ENCODE measurements at places on chromosomes 2 and 18. TPM values are rescaled to one million over a fixed set of nuclear protein-coding genes. Genes with fewer than 3 reads are reported as not detected.

GRCh38 chr2:161412346-161412745, 3.8 kb upstream of the TBR1 start:
- DNase-seq: no peak

The LRRTM1 gene
- polyA plus RNA-seq: not detected

The TUBA3E gene
- polyA plus RNA-seq: not detected

The CNGA3 gene
- not detected for polyA plus RNA-seq

The NDUFV2 gene
- 190 TPM for polyA plus RNA-seq

DNA sequence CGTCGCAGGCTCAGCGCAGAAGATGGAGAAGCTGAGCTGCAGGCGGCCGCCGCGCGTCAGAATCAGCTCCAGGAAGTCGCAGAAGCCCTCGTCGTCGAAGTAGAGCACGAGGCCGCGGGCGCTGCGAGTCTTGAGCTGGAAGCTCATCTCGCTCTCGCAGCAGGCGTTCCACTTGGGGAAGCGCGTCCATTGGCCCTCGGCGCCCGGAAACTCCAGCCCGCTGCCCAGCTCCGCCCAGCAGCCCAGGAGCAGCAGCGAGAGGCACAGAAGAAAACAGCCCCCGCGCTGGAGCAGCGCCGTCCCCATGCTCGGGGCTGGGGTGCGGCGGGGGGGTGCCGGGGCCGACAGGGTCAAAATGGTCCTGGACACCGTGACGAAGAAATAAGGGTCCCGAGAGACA, 4.0 kb downstream of the NRXN1 start:
- DNase-seq: no peak

The DLGAP1 gene
- not detected for polyA plus RNA-seq

The RASGRP3 gene
- polyA plus RNA-seq: 2.5 TPM

GRCh38 chr18:24710474-24710873, 250.0 kb downstream of the HRH4 start:
- DNase-seq: no peak

GRCh38 chr2:58860586-58860985, 619.5 kb upstream of the FANCL start:
- DNase-seq: no peak

- DNase-seq: no peak
Measured at GRCh38 chr2:52539026-52539970, 1228.3 kb upstream of the CHAC2 start.

The PLEKHH2 gene
- not detected for polyA plus RNA-seq

DNA sequence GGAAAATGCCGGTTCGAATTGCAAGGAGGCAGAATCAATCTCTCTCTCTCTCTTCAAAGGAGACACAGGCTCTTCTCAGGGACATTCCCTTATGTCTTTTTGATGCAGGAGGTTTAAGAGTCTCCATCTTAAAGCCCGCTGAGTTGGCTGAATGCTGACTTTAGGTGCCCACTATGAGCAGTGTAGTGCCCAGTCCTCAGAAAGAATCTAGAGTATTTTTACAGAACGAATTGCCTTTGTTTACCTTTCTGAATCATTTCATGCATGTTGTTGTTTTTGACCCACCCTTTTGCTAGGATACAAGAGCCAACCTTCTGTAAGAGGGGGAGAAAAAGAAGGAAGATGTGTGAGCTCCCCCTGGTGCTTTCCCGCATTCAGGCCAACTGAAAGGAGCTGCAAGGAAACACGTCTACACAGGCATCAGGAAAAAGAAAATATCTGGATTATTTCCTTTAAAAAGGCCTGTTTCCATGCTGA, 193.5 kb upstream of the TCF4 start:
- no peak for DNase-seq

The EPAS1 gene
- polyA plus RNA-seq: not detected

DNA sequence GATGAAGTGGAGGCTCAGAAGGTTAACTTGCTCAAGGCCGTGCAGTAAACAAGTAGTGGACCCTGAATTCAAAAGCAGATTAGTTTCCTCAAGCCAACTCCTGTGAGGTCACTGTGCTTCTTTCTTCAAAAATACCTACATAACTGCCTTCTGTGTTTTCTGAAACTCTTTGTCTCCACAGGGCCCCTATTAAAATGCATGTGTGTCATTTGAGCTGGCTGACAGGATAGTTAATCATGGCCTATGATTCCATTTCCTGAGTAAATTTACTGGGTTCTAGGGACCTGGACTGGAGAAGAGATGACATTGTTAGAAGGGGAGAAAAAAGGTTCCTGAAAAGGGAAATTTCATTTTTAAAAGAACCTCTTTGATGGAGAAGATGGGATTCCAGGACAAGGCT, 12.9 kb upstream of the DTNA start:
- no peak for DNase-seq

DNA sequence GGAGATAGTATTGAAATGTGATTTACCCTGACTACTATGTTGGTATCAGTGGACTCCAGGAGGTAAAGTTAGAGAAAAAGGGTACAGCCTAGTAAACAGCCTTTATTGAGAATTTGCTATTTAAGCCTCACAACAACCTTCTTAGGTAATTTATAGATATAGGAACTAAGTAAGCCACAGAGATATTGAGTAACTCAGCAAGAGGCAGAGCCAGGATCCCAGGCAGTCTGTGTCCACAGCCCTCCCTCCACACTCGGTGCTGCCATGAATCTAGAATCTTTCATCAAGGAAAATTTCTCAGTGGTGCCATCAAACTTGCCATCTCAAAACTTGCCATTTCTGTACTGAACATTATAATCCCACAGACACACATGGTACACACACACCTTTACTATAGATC, 170.9 kb downstream of the CAPN13 start:
- DNase-seq: no peak

- no peak for DNase-seq
Measured at GRCh38 chr18:2338601-2339000, 232.7 kb downstream of the METTL4 start.

- DNase-seq: no peak
Measured at GRCh38 chr2:105933906-105934305, 189.2 kb downstream of the NCK2 start.

- no peak for DNase-seq
Measured at GRCh38 chr2:238518172-238518820, 91.6 kb downstream of the ASB1 start.

The SMCHD1 gene
- polyA plus RNA-seq: 51.5 TPM

DNA sequence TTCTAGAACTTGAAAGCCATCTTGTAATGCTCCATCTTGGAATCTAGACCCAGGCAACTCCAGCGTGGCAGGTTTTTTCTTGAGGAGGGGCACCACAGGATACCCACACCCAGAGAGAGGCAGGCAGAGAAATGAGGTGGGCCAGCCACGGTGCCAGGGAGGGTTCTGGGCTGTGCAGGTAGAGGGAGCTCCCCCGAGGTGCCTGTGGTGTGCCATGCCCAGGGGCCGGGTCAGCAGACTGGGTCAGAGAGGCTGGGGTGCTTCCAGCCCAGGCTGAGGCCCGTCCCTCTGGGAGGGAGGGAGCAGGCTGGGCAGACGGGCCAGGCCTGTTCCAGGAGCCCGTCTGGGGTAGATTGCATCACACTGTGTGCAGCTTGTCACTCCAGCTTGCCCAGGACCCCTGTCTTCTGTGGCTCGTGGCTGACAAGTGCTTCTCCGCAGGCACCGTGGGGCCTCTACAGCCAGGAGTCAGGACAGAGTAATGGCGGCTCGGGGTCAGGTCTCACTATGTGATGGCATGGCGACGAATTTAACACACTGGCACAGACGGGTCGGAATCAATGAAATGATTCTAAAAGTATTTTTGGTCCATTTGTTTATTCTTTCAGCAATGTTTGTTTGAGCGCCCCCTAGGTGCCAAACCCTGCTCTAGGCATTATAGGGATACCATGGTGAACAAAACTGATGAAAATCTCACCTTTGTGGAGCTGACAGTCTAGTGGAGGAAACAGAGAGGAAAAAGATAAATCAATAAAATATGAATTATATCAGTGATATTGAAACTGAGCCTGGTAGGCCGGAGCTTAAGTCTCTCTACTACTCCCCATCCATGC, 144.0 kb downstream of the ACOXL start:
- DNase-seq: no peak

The CD226 gene
- polyA plus RNA-seq: 27.9 TPM

- DNase-seq: no peak
Measured at GRCh38 chr2:170843656-170844055, 27.0 kb downstream of the GAD1 start.

The DPY30 gene
- polyA plus RNA-seq: 169 TPM

The NLRC4 gene
- not detected for polyA plus RNA-seq

DNA sequence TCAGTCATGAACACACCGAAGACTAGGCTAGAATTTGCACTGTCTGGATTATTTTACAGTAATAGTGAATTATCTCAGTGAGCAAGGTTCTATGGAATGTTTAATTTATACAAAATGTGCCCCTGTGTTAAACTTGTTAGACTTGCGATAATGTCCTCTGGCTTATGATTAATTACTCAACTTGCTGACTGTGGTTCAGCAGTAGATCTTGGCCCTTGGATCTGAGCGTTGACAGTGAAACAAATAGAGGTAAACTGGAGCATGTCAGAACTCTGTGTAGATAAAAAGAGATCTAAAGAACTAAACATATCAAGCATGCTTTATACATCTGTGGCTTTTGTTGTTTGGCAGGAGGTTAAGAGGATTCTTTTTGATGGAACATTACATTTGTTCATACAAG, 407.6 kb downstream of the DSEL start:
- DNase-seq: no peak

DNA sequence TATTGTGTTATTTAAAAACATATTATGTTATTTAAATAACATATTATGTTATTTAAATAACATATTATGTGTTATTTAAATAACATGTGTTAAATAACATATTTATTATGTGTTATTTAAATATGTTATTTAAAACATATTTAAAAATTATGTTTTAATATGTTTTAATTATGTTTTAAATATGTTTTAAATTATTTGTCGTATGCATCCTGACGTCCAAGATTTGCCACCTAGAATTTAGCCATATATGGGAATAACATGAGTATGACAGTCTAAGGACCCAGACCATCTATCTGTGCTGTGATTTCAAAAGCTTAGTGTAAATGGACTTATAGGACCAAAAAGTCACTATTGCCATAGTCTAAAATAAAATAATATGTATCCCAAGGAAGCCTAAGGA, 484.3 kb upstream of the KLHL29 start:
- no peak for DNase-seq

- DNase-seq: no peak
Measured at GRCh38 chr18:68263481-68263880, 451.4 kb downstream of the TMX3 start.

DNA sequence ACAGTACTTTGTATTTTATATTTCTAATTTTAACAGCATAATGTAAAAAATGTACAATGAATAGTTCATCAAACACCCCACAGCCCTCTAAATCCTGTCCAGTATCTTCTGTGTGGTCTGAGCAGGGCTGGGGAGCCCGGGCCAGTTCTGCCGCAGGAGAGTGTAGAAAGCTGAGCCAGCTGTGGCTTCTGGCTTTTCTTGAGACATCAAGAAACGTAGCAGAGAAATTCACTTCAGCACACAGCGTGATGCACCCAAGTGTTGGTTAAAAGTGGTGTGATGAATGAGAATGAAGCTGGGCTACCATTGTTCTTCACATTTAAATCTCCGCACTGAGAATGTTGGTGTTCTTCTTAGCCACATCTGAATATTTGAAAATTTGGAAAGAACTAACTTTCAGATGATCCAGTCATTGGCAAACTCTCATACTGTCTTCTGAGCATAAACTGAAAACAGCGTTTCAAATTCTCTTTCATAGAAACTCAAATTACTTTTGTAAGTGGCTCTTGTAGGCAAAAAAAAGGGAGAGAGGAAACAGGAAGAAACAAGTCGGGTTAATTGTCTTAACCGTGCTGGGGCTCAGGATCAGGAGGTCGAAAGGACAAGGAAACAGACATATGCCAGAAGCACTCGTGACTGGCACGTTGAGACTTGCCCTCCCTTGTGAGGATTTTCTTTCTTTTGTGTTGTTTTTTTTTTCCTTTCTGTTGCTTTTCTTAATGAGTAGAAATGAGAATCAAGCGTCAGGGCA, 23.4 kb upstream of the TMEM87B start:
- no peak for DNase-seq

DNA sequence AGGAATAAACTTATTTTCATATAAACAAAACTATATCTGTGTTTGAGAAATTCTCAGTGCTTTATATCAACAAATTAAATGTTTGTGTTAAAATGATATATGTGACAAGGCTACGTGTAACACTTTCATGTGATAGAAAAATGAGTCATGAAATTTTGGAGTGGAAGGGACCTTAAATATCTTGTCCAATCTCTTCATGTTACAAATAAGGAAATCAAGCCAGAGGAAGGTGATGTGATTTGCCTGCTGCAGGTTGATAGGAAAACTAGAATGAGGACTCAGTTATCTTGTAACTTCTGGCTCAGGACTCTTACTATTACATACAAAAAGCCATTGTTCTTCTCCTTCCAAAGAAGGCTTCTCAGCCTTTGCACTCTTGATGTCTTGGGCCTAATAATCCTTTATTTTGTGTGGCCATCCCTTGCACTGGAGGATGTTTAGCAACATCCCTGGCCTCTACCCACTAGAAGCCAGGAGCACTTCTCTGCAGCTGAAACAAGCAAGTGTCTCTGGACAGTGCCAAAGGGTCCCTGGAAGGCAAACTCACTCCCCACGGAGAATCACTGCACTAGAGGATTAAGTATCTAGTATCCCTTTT, 43.0 kb upstream of the NARS1 start:
- no peak for DNase-seq

- no peak for DNase-seq
Measured at GRCh38 chr2:209208211-209208610, 215.6 kb upstream of the MAP2 start.

DNA sequence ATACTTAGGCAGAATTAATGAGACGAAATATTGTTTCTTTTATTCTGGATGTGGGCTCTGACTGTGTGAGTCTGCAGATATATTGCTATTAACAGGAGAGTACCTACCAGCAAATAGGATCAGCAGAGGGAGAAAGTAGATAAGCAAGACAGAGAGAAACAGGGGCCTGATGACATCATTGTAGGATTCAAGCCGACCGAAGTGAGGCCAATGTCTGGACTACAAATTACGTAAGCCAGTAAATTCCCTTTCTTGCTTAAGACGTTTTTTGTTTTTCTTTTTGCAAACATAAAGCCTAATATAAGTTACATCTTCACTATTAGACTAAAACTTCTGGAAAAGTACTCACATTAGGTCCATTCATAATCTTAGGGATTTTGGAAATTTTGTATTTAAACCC, 21.4 kb upstream of the PTPRM start:
- no peak for DNase-seq

All from naive thymus-derived CD4-positive, alpha-beta T cell (primary cell).